Pons (tissue), 1 donor: ENCODE measurements at places on chromosomes 2 and 18.

DNA sequence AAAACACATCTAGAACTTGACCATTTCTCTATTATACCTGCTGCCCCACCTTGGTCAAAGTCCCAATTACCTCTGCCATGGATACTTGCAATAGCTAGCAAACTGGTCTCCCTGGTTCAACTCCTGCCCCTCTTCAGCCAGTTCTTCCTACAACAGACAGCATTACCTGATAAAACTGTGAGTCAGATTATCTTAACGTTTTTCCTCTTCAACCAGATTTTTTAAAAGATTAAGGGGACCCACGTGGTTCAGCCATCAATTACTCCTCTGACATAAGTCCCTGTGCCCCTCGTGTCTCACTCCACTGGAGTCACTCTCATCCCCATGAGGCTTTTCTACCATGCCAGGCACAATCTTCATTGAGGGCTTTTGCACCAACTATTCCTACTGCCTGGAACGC, 5.3 kb upstream of the ARHGAP15 start:
- no peak for DNase-seq

GRCh38 chr2:236956031-236956618, 129.6 kb upstream of the COPS8 start:
- no peak for DNase-seq

DNA sequence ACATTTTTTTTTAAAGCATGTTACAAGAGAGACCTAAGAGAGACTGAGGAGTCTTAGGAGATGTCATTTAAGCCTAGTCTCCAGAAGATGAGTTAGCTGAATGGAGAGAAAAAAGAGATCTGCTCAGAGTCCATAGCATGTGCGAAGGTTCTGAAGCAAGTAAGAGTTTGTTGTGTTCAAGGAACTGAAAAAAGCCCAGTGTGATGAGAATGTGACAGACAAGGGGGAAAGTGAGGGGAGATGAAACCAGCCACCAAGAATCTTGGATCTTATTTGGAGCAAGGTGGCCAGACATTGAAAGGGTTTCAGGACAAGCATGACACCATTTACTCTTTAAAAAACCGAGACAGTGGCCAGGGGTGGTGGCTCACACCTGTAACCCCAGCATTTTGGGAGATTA, 5.2 kb upstream of the MOB1A start:
- DNase-seq: no peak

- peak; percentile 44 for DNase-seq
Measured at GRCh38 chr2:162221064-162221463, 22.2 kb downstream of the FAP start.

DNA sequence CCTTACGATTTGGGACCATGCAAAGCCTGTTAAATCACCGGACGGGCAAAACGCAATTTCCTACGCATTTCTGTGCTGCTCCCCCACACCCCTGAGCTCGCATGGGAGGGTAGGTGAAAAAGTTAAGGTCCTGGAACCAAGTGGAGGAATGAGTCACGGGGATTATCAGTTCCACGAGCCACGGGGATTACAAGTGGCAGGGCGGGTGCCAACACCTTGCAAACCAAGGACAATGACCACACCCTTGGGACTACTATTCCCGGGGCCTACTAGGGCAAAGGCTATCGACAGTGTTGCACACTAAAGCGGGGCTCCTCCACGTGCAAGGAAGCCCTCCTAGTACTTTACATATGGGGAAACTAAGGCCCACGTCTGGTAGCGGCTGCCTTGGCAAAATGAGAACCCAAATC, 447 bp downstream of the RETSAT start:
- peak; percentile 14 for DNase-seq

- DNase-seq: peak; percentile 7
Measured at GRCh38 chr2:215003001-215003400, 135.4 kb downstream of the ABCA12 start.

DNA sequence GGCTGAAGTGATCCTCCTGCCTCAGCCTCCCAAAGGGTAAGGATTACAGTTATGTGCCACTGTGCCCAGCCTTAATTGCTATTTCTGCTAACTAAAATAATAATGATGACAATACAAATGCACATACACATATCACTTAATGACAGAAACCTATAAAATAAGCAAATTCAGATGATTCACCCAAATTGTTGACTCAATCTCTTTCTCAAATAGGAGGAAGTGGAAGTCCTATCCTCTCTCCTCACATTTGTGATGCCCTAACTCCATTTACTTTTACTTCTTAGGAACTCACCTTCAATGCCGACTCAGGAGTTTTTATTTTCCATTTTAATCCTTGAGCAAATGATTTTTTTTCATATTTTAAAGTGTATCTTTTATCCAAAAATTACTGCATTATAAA, 24.5 kb upstream of the RAPH1 start:
- no peak for DNase-seq

DNA sequence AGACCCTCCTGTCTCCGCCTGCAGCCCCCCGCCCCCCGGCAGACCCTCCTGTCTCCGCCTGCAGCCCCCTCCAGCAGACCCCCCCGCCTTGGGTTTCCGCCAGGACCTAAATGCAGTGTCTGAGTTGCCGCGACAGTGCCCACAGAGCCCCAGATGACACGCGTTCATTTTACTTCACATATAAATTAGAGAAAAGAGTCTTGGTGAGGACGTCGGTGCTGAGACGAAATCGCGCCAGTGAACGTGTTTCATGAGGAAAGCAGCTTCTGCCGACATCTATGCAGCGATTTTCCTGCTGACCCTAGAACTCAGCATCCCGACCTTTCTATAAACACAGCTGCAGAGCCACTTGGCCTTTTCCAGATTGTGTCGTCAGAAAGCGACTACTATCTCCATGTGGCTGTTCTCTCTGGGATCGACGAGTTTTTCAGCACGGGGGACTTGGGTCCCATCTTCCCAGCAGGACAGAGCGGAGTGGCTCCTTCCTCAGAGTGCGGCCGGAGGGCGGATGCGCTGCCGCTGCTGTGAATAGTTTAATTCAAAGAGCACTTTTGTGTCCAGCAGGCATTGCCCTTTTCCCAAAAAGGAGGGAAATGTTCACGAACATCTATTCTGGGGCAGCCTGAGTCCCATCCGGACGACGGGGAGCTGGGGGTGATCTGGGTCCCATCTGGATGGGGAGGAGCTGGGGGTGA, 136.7 kb downstream of the NFATC1 start:
- DNase-seq: no peak

- no peak for DNase-seq
Measured at GRCh38 chr2:3423492-3424170, 44.1 kb downstream of the TRAPPC12 start.

DNA sequence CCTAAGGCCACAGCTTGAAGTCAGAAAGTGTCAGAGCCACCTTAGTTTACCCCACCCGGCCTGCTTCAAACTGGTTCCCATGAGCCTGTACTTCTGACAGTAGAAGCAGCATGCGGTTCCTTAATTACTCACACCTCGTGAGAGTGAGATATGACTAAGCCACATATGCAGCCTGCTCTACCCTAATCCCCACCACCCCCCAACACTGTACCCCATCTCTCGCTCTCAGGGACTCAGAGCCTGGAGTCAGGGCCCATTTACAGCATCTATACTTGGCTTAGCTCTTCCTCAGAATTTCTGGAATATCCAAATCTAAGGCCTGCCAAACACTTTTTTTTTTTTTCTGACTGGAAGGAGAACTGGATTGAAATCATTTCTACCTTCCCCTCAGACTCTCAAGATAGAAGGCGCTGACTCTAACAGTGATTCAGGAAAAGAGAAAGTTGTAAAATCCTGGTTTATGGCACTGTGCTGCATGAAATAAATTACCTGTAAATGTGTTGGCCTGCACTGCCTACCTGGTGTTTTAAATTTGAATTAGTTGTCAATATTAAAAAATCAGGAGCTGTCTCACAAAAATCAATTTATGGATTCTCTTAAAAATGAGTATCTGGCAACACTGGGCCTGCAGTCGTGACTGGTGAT, 360.0 kb downstream of the RND3 start:
- DNase-seq: no peak

DNA sequence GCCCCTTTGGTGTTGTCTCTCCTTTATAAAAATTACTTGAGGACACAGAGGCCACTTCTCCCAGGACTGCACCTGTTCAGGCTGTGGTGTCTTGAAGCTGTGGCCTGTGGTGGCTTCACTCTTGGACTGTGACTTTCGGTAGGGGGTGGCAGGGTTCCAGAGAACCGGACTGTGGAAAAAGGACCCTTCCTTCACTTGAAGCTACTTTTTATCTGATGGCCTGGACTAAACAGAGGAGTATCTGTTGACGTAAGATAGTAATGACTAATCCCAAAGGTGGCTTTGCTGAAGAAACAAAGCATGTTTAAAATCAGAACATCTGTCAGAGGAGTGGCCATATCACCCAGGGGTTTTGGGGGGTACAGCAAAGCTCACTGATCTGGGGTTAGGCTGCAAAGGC, 60.8 kb downstream of the CENPO start:
- DNase-seq: no peak

GRCh38 chr2:172179045-172179701, 76.5 kb upstream of the DLX2 start:
- DNase-seq: no peak

DNA sequence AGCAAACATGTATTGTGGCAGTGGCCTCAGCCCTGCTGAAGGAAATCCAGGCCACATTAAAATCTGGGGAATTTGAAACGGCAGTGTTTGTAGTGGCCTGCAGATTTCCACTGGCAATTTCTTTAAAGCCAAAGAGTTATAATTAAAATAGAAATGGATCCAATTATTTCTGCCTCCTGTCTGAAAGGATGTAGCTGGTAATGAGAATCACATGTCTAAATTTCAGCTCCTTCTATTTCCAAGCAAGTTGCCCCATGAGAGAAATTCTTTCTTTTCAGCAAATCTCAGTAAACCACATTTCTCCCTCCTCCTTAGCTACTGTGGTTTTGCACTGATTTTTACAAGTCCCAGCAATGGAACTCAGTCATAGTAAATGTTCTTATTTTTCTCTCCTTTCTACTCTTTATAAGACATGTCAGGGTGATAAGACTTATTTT, 55.4 kb upstream of the ZNF396 start:
- no peak for DNase-seq

DNA sequence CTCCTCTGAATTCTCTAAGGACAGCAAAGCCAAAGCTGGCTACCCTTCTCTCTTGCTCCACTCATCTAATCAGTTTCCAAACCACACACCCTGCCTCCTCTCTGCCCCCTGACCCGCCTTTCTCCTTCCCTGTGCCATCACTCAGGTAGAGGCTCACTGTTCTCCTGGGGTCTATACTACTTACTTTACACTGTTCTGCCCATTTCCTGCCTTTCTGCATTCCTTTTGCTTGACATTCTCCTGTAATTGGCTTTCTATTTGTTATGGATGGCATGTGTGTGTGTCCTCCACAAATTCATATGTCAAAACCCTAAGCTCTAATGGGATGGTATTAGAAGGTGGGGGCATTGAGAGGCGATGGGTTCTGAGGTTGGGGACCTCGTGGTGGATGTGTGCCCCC, 675.2 kb upstream of the ID2 start:
- DNase-seq: no peak

GRCh38 chr2:103982691-103983090, 871.2 kb upstream of the POU3F3 start:
- no peak for DNase-seq

DNA sequence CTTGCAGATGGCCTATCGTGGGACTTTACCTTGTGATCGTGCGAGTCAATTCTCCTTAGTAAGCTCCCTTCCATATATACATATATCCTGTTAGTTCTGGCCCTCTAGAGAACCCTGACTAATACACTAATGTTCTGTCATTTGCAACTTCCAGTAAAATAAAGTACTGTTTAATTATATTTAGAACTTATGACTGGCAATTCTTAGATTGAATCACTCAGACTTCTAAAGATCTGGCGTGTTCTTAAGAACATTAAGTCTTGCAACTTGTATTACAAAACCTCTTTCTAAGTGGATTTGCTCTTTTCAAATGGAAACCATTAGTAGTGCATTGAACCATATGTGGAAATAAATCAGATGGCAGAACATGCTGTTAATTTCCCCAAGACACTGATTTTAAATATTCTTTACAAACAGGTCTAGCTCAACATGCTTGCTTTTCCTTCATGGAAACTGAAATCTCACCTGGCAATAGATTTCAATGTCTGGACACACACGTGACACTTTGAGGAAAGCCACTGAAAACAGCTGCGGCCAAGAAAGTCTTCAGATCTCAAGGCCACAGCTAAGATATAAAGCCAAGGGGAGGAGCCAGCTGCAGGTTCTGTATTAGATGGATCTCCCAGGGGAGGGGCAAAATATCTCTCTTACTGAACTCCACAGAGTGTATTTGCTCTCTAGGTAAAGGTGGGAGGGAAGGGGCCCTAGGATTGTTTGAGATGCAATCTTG, 50.6 kb downstream of the PMAIP1 start:
- DNase-seq: no peak

DNA sequence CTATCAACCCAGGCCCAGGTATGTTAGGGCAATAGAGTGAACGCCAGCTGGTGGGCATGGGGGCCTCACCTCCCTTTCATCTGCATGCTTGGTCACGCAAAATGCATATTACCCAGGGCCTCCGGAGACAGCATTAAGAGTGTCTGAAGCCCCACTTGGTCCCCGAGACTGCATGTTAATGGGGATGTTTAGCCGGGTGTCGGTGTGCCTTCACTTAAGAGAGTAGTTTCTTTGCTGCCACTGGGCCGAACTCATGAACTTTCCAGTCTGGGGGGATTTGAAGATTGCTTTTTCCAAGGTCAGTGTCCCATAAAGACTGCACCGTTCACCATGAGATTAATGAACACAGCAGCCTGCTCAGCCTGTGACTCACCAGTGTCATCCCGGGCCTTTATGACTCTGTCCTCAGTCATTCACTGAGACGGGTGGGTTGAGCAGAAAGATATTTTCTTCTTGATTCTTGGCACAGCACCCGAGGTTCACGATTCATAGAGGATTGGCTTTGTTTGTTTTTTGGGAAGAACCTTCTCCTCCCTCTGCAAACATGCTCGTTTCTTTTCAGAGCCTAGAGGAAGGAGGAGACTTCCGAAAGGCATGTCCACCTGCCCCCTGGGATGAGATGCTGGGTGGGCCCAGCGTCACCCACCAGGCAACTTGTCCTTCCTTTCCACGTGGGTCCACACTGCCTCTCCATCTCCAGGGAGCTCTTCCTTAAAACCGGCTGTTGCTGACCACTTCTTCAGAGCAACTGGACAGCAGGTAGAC, 199.1 kb downstream of the GLI2 start:
- no peak for DNase-seq

GRCh38 chr18:65750389-65751154, at the start of gene CDH7:
TSS of gene CDH7 (plus strand) at chr18:65751012. CDS start at chr18:65762843, 11,831 bp downstream.
- DNase-seq: no peak

- no peak for DNase-seq
Measured at GRCh38 chr2:67304300-67304890, 92.7 kb upstream of the ETAA1 start.

GRCh38 chr18:72427721-72428120, 116.4 kb downstream of the CBLN2 start:
- no peak for DNase-seq

GRCh38 chr2:84846041-84846663, 34.7 kb downstream of the TRABD2A start:
- peak; percentile 25 for DNase-seq

GRCh38 chr2:46336283-46336959, 39.2 kb downstream of the EPAS1 start:
- DNase-seq: peak; percentile 19

GRCh38 chr2:228541789-228542188, 360.3 kb upstream of the SPHKAP start:
- DNase-seq: no peak
